ENCODE measurements at places on chromosomes 7 and 10.

DNA sequence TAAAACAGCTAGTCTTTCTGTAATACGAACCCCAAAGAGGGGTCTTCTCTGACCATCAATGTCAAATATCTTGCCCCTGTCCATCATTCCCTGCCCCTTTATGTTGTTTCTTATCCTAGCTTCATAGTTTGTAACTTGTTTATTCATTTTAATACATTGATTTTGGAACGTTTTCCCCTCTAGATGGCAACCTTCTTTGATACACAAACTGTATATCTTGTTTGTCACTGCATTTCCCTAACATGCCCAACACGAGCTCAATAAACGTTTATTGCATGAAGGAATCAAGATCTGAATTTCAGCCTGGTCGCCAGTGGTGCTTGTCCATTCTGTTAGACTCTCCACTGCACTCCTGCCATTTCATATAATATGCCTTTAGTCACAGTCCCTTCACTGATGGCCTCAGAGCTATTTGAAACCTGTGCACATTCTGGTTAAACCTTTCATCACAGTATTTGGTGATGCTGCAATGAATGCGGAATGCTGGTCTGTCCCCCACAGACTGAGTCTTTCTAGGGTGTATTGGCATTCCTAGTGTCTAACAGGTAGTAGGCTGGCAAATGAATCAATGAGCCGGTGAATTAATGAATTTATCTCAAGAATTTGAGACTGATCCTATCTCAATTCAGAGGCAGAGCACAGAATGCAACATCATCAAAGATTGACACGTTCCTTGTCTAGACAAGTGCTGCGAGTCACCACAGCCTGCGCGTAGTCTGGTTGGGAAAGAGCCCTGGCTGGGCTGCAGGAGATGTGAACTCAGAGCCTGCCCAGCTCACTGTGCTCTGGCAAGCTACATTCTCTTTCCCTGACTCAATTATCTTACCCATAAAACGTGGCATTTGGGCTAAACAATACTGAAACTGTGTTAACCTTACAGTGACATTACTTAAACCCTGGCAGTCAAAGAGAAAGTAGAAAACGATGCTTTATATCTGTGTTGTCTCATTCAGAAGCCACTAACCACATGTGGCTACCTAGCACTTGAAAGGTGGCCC lies 55.2 kb upstream of the FRMD4A start:
- no peak for DNase-seq

DNA sequence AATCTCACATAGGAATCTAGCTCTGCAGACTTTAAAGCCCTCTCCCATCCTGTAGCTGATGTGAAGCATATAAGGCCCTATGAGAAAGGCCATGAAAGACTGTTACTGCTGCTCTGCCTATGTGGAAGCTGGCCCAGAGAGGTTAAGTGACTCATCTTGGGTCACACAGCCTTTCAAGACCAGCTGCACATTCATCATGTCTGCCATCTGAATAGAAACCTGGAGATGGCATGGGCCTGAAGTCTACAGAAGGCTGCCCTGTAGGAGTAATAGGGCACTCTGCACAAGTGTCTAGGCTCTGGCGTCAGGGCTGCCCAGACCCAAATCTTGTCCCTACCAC lies 59.4 kb upstream of the COL13A1 start:
- DNase-seq, result no peak

DNA sequence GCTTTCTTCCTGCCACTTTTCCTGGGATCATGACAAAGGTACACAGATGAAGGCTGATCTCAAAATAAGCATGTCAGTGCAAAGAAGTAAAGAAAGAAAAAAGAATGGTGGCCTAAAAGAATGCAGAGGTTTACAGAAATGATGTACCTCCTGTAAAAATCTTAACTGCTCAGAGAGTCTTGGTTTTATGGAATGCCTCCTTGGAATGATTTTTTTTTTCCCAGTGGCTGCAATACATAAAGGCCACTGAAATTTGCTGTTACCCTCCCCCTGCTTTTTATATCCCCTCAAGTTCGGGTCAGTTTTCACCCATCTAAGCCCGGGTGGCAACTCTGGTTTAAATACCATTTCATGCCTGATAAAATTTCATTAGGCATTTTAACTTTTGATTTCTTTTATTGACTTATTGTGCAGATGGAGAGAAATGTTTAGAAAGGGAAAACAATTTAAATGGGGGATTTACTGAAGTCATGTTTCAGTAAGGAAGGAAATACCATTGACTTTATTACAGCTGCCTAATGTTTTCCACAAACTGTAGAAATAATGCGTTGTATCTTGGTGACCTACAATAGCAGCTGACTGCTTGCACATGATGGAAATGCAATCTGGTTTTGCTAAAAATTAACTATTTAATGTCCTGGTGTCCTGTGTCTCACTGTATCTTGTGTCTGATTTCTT lies 102.5 kb downstream of the SAMD9 start:
- no peak for DNase-seq

DNA sequence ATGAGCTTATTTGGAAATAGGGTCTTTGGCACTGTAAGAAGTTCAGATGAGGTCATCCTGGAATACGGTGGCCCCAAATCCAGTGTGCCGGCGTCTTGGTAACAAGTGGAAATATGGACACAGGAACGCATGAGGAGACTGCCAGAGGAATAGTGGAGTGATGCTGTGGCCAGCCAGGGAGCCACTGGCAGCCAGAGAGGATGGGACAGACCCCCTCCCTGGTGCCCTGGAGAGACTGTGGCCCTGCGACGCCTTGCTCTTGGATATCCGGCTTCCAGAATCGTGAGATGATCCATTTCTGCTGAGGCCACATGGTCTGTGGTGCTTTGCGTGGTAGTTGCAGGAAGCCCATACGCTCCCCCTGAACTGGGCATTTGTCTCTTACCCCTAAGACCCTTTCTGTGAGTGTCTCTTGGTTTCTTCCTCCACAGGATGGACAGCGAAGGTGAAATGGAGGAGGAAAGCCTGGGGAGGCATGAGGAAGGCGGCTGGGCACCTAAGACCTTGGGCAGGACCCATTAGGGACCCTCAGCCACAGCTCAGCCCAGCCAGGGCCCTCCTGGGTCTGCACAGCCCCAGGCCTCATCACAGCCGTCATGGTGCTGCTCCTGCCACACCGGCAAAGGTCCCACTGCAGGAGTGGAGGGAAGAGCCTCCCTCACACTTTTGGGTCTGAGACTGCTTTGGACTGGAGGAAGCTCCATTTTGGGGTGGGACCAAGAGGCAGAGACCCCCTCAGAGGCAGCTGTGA lies 53.6 kb downstream of the INSIG1 start:
- DNase-seq, result no peak

GRCh38 chr7:113582471-113582870 lies 336.3 kb downstream of the PPP1R3A start:
- no peak for DNase-seq

- no peak for DNase-seq
These were observed 103.0 kb downstream of the MYOF start for GRCh38 chr10:93378997-93379730.

- no peak for DNase-seq
These were observed 104.1 kb upstream of the FAM20C start for GRCh38 chr7:88095-88926.

GRCh38 chr10:92574548-92575261 lies 812 bp upstream of the IDE start:
- peak; percentile 15 for DNase-seq

DNA sequence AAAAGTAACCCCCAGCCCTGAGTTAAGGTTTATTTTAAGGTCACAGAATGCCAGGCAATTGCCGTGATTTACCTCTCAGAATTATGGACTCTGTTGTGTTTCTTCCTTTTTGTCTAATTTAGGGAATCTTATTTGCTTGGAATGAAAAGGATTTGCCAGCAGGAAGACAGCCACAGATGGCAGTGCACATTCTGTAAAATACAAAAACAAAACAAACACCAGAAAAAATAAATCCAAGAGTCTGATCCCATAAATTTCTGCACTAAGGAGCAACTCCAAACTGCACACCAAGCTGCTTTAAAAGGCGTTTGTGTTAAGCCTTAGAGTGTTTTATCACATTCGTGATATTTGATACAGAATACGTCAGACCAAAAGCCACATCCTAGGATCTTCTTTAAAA lies 199.0 kb upstream of the C7orf33 start:
- no peak for DNase-seq

GRCh38 chr7:89714131-89714530 lies 440.1 kb upstream of the STEAP1 start:
- no peak for DNase-seq

DNA sequence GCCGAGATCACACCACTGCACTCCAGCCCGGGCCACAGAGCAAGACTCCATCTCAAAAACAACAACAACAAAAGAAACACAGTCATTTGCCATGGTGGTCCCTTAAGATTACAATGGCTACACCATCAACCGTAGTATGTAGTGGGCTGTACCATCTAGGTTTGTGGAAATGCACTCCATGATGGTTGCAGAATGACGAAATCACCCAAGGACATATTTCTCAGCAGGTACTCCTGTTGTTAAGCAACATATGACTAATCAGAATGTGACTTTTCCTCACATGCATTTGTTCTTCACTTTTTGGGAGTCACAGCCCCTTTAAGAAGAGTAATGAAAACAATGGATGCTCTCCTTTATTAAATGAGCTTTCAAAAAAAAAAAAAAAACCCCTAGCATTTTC lies 11.0 kb downstream of the SVIL start:
- no peak for DNase-seq

Data from cortex of kidney (tissue), 1 donor.